ENCODE measurements at places on chromosomes 3 and 15.

GRCh38 chr3:111729087-111729846 lies 129.8 kb upstream of the PHLDB2 start:
- no peak for DNase-seq

DNA sequence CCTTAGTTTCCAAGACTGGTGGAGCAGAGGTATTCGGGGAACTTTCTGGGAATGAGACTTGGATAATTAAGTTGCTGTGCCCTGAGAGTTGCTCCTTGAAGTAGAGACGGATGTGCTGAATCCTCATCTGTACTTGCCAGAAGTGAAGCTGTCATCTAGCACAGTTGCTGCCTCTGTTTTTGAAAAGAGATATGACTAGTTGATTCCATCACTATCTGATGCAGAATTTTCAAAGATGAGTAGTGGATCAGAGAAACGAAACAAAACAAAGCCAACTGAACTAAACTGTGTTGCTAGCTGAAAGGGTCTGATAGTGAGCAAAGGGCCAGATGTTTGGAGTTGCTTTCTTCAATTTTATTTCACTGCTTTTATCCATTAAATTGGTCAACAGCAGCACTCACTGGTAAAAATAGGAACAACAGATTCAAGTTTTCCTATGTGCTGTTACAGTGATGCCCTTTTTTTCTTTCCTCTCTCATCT lies 52.7 kb downstream of the MITF start:
- no peak for DNase-seq

- DNase-seq, result no peak
These were observed 592 bp downstream of the RASGRF1 start for GRCh38 chr15:79089890-79090486.

DNA sequence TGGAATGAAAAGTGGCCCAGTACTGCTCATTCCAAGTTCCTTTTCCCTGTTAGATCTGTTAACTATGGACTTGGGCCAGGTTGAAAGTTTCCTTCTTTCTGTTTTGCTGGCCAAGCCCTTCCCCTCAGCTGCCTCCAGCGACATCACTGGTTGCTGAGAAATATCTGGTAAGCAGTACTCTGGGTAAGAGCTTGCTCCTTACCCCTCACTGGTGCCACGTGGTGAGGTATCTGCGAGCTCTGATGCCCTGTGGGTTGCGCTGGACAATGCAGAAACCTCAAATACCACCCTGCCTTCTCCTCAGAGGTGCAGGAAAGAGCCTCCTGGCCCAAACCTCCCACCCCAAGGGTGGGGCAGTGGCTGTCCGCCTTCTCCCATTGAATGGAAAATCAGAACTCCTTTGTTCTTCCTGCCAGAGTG lies 42.9 kb upstream of the APH1B start:
- DNase-seq, result no peak

DNA sequence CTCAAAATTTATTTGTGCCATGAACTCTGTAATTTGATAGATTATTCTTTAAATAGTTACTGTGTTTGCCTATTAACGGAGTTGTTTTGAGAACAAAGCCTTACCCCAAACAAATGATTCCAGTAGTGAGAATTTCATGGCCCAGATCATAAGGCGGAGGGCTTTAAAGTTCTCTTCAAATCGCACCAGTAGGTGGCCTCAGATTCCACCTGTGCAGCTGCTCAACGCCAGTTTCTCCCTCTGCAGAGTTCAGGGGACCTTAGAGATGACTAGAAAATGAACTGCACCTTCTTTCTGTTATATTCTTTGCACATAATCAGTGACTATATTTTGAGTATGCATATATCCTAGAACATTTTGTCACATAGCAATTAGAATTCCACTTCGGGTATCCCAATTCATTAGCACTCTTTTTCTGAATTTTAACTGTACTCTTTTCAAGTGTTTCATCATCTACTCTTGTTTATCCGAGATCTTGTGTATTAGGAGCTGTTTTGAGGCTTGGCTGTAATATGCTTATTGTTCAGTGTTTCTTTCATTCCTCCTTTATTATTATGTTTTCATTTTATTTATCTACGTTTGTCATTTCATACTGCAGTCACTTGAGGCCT lies 232.6 kb upstream of the CHRM5 start:
- DNase-seq, result no peak

DNA sequence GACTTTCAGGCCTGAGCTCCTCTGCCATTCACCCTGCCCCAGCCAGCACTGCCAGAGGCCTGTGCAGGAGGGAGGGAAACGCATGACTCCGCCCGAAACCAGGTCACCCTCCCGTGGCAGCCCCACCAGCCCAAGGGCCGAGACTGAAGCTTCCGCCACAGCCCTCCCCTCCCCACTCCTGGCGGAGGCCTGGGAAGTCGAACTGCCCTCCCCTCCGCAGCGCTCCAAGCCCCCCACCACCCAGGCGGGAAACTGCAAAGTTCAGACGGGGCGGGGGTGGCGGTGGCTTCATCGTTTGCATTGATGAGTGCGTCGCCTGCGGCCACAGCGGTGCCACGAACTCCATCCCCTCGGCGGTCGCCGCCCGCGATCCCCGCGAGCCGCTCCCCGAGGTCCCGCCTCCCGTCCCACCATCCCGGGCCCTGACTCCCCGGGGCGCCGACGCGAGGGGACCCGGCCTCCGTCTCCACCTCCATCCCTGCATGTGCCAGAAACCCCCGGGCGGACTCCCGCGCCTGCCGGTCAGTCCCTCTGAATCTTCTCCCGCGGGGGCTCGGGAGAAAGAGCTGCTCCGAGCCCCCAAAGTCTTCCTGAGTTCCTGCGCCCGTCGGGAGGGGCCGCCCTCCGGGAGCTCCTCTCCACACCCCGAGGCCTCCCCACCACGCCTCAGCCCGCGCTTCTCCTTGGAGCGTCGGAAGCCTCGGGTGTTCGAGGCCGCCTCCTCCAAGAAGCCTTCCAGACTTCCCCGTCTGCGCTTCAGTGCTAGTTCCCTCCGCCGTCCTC lies 698 bp downstream of the MELTF start:
- DNase-seq, result peak; percentile 16

- no peak for DNase-seq
These were observed 7.3 kb downstream of the KIF23 start for GRCh38 chr15:69421498-69421897.

DNA sequence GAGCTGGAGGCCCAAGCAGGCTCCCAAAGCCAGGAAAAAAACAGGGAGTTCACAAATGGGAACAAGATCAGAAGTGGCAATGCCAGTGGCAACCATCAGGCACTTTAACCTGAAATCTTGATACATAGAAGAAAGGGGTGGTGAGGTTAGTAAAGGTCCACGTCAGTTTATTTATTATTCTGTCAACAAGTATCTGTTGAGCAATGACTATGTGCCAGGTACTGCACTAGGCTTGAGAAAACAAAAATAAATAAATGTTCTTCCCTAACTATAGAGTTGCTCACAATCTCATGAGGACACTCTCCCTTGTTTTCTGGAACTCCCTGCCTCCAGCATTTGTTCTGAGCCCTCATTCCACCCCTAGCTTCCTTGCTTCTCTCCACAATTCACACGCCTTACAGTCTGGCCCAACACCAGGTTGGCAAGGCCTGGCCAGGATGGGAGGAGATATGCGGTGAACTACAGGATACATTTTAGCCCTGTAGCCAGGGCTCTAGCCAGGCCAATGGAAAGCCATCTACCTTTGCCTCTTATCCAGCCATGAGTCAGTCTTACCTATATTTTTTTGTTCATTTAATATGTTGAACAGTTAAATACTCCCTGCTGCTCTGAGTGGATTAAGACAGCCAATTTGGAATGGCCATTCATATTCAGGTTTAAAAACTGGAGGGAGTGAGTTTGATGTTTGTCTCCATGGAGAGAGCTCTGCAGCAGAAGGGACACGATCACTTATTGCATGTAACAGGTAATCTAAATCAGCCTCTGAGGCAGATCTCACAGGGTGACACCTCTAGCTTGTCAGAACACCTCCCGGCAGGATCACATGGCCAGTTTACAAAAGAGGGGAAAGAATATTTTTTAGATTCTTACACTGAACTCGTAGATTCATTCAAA lies 161.9 kb upstream of the ATP11B start:
- no peak for DNase-seq

DNA sequence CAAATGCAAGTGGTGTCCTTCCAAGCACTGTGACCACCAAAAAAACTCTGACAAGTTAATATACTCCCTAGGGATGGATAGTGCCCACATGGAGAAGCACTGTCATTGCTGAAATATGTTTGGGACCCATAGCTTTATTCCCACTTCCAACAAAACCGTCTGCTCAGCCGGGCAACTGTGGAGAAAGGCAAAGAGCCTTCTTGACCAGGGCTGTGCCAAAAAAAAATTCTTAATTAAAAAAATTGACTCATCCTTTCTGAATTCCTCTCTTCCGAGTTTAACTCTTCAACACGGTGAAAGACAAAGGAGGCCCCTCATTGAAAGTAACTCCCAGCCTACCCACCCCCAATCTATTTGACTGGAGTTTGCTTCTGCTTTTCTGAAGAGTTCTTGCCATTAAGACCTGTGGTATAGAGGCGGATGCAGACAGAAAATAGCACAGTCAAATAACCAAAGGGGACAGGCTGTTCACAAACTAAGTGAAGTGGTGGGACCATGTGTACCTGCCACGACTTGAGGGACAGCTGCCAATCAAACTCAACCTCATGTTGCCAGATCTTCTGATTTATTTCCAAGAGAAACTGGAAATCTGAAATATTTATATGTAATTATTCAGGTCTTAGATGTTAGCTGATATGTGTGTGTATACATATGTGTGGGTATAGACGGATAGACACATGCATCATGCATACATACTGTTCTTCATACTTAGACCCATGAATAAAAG lies 135.4 kb upstream of the PFN2 start:
- DNase-seq, result no peak

GRCh38 chr3:123632161-123632655 lies 47.4 kb upstream of the HACD2 start:
- DNase-seq, result no peak

DNA sequence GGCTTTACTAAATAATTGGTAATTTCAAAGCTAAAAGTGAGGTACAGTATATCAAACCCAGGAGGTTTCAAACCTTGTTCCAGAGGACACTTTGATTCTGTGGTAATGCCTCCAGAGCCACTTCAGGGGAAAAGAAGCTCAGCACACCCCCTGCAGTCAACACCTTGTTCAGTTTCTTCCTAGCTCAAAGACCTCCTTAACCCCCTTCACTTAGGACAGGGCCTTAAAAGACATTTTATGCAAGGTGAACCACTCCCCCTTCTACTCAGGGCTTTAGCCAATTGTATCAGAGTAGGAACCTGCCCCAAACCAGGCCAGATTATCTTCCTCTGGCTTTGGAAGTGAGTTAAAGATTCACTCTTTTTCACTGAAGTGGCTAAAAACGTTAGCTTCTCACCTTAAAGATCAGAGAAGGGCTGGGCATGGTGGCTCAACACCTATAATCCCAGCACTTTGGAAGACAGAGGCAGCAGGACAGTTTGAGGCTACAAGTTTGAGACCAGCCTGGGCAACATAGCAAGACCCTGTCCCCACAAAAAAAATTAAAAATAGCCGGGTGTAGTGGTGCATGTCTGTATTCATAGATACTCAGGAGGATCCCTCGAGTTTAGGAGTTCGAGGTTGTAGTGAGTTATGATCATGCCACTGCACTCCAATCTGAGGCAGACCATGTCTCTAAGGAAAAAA lies 3.4 kb downstream of the DENND6A start:
- DNase-seq, result no peak

- no peak for DNase-seq
These were observed 101.1 kb downstream of the TOP2B start for GRCh38 chr3:25563601-25564000.

DNA sequence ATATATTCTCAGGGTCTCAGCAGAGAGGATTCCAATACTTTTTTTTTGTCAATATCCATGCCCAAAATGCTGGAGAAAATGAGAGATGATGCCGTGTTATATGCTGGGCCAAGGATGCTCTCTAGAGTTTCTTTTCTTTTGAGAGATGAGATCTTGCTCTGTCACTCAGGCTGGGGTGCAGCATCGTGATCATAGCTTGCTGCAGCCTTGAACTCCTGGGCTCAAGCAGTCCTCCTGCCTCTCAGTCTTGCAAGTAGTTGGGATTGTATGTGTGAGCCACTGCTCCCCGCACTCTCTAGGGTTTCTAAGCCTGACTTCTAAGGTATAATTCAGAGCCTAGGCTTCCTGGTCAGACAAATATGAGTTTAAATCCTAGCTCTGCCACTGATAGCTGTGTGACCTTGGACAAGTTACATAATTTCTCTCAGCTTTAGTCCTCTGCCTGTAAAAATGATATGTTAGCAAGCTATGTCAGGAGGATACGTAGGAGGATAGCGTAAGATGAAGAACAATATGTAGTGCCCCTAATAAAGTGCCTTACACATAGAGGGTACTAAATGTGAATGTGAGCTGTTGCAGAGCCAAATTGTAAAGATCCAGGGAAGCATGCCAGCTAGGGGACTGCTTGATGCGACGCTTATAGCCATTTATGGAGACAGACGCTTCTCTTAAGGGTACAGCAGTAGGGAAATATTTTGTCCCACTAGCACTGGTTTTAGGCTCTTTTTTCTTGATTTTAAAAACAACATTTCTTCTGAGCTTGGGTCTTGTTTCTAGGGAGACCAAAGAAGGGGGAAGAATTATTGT lies 7.4 kb downstream of the STARD9 start:
- DNase-seq, result no peak

- no peak for DNase-seq
These were observed 869.8 kb upstream of the CFAP20DC start for GRCh38 chr3:59919586-59919985.

DNA sequence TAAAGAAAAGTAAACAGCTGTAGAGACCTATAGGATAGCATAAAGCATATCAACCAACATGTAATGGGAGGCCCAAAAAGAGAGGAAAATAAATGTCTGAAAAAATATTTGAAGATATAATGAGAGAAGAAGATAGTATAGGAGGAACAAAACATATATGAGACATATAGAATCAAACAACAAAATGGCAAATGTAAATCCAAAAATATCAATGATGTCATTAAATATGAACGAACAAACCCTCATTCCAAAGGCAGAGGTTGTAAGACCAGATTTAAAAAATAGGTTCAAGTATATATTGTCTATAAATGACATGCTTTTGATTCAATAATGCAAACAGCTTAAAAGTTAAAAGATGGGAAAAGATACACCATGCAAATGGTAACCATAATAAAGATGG lies 470.4 kb downstream of the AGBL1 start:
- no peak for DNase-seq
